ENCODE measurements at places on chromosomes 4 and X. TPM values are rescaled to one million over a fixed set of nuclear protein-coding genes. Genes with fewer than 3 reads are reported as not detected.

TGIF2LX gene
- not detected for total RNA-seq

DNA sequence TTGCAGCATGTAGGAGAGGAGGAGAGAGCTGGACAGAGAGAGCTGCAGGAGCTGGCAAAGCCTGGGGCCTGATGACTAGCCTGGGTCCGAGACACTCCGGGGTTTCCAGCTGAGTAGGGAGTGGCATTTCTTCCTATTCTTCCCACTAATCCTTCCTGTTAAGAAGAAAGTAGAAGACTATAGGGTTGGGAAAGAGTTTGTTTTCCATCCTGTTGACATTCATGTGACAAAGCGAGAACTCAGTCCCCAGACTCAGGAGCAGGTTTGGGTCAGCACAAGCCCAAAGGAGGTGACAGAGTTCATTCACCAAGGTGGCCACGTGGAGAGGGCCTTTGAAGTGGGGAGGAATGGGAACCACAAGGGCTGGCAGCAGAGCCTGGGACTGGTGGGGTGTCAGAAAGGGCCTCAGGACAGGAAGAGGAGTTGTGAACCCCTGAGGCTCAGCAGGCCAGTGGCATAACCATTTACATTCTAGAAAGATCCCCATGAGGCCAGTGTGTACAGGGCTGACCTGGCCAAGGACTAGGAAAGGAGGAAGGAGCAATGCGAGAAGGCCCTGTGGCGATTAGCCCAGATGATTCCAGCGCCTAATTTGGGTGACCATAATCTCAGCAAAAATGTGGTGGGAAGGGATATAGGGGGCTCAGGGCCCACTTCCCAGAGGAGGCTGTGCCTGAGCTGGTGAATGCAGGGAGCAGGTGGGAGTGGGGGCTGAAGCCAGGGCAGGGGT lies 3.3 kb upstream of the HAUS3 start:
- DNase-seq: peak; percentile 84

DNA sequence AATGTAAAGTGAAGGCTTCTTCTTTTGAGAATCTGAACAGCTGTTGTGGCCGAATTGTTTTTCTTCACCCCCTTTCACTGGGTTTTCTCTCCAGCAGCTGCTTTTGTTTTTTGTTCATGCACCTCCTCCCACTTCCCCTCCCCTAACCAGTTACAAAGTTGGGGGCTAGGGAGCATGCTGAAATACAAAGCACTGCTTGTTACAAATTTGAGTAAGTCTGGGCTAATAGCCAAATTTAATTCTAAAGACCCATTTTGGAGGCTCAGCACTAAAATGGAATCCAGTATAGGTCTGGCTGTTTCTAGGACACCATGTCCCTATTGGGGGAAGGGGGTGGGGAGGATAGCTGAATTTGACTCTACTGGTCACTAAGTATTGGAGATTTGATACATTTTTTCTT lies 89.2 kb upstream of the GPM6B start:
- no peak for DNase-seq

- DNase-seq: no peak
These were observed 13.6 kb downstream of the OTC start for GRCh38 chrX:38365954-38366353.

DNA sequence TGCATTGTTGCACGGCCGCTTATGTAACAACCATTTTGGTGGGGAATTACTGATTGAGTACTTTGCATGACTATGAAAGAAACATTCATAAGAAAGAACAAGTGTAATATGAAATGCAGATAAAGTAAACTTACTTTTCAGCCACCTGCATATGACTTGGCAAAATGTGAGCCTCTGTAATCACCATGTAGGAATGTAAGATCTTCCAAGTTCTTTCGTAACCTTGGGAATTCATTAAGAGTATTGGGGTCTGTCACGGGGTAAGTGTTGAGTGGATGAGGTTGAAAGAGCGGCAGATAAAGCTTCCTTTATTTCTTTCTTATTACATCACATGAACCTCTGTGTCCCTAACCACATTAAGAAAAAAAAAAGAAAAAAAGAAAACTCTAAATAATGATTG lies 348.5 kb upstream of the NR3C2 start:
- no peak for DNase-seq
